Central memory CD4-positive, alpha-beta T cell (primary cell): ENCODE measurements at places on chromosomes 11 and 22.

DNA sequence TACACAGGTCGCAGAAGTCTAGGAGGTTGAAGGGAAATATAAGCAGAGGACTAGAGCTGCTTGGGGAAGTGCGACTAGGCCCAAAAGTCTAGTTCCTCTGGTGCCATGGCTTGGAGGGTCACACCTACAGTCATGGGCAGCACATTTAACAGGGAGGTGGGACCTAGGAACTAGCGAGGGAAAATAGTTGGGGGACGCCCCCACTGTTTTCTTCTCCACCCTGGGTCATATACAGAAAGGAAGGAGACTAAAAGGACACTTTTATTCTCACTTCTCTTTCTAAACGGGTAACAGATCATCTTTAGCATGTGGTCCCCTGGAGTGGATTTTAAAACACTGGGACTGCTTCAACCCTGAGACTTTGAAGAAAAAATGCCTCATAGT, 16.6 kb downstream of the APIP start:
- DNase-seq = no peak

- DNase-seq = no peak
These were observed 133.2 kb downstream of the SPATA19 start for GRCh38 chr11:133712051-133712560.

DNA sequence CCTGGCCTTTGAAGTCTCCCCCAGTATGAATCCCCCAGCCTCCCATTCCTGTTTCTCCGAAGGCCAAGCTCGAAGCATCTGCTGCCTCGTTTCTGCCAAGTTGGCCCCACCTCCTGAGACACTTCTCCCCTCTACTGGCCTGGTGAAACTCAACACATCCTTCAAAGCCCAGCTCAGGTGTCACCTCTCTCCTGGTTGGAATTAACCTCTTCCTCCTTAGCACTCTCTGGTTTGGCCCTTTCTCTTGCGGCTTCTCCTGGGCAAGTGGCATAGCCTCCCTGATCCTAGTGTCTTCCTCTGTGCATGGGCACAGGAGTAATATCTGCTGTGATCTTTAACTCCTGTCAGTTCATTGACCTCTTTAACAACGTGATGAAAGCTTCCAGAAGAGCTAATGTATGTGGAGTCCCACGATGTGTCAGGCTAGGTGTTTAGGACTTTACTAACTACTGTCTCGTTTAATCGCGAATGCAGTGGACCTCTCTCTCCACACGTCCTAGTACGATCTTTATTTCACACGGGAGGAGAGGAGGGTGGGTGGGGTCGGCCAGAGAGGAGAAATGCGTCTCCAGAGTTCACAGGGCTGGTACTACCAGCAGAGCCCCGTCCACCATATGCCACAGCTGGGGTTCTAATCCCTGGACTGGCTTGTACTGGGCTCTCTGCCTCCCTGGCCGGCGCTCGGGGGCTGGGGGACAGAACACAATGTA, 826 bp upstream of the PTPRJ start:
- no peak for DNase-seq

- DNase-seq = no peak
These were observed 48.3 kb upstream of the CCDC34 start for GRCh38 chr11:27411328-27411727.

- DNase-seq = no peak
These were observed 14.4 kb upstream of the GRK2 start for GRCh38 chr11:67251841-67252240.

DNA sequence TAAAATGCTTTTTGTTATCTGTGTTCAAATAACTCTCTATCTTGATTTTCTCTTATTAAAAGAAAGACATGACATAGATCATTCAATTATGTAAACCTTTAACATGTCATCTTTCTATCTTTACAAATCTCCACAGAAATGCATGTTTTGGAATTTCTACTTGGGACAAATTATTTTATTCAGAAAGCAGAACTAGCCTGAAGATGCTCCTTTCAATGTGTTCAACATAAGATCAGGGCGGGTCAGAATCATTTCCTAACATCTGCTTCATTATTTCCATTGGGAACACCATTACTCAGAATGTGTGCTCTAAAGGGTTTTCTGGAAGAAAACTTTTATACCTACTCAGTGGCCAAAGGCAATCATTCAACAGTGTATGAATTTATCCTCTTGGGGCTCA, at the start of gene OR5AL1:
Gene OR5AL1, plus strand, starts transcription at position 301 of the 400 bp plus-strand sequence.
- no peak for DNase-seq

GRCh38 chr22:50688448-50688847, 15.8 kb downstream of the SHANK3 start:
- no peak for DNase-seq

- no peak for DNase-seq
These were observed 47.2 kb downstream of the CYTH4 start for GRCh38 chr22:37329238-37330140.

DNA sequence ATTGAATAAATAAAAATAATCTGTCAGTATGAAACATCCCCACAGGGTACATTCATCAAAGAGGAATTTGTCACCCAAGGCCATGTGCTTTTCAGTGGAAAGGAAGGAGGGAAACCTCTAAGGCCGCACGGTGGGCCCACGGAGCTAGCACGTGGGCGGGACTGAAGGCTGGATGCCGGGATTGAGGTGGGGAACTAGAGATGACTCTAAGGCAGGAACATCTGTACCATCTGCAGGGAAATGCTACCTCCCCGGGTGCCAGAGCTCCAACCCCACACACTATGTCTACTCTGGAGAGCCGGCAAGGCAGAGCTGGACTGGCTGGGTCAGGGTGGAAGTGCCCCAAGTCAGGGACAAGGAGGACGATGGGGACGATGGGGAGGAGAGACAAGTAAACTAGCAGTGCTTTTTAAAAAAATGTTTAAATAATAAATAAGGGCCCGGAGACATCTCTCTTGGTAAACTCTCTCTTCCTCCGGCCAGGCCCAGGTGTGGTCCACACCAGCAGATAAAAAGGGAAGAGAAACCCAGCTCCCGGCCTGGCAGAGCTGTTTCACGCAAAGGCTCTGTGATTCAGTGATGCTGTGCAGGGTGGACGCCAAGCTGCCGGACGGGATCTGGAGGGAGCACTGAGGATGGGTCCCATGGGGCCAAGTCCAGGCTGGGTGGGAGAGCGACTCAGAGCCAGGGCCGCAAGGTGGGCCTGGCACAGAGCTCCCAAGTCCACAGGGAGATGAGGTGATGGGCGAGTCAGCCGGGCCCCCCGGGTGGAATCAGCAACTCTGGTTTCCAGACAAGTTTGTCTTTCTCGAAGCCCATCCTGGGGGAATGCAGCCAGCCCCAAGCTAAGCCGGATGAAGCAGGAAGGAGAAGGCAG, 5.8 kb downstream of the LIF start:
- DNase-seq = no peak

DNA sequence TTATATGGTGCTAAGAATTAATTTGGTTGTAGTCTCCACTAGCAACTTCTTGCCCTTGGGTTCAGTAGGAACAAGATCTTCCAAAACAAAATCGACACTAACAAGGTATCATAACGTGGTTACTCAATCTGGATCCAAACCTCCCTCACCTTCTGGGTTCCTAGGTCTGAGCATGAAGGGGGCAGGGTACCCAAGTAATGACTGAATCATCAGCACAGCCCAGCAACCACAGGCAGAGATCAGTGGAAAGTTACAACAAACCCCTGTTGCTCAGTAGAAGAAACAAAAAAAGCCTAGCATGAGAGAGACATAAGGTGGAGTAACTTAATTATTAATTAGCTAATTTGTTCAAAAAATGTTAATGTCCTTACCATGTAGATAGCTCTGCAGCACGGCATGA, 221.4 kb downstream of the BLID start:
- no peak for DNase-seq

GRCh38 chr11:122619757-122620156, 35.8 kb upstream of the UBASH3B start:
- no peak for DNase-seq

DNA sequence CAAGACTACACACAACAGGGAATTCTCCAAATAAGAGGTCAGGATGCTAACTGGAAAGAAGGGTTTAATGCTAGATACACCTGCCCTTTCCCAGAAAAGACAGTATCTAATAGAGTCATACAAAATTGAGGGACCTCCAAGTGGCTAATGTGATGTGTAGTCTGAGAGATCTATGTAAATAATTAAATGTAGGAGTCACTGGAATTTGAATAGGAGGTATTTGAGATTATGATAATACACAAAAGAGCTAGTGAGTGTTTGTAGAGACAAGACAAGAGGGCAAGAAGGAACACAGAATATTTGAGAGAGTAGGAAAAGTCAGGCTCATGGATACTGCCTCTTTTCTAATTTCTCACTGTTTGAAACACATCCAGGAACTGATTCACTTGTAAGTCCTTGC, 15.5 kb upstream of the INSC start:
- no peak for DNase-seq

DNA sequence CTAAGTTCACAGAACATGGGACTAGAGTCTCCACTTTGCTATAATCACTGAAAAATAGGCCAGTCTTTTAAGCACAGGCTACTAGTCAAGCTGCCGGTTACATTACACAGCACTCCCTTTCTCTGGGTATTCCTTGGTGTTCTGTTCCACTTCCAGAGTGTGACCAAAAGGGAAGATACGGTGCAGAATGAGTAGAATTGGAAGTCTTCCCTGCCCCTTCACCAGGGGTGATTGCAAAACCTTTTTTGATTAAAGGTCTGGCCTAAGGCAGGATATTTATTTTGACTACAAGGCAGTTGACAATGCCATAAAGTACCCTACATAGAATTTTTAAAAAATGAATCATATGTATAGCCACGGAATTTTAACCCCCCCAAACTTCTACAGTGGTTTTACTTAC, 59.6 kb upstream of the ADORA2A start:
- no peak for DNase-seq

- DNase-seq = no peak
These were observed 94.9 kb downstream of the ZBTB16 start for GRCh38 chr11:114154271-114155047.

DNA sequence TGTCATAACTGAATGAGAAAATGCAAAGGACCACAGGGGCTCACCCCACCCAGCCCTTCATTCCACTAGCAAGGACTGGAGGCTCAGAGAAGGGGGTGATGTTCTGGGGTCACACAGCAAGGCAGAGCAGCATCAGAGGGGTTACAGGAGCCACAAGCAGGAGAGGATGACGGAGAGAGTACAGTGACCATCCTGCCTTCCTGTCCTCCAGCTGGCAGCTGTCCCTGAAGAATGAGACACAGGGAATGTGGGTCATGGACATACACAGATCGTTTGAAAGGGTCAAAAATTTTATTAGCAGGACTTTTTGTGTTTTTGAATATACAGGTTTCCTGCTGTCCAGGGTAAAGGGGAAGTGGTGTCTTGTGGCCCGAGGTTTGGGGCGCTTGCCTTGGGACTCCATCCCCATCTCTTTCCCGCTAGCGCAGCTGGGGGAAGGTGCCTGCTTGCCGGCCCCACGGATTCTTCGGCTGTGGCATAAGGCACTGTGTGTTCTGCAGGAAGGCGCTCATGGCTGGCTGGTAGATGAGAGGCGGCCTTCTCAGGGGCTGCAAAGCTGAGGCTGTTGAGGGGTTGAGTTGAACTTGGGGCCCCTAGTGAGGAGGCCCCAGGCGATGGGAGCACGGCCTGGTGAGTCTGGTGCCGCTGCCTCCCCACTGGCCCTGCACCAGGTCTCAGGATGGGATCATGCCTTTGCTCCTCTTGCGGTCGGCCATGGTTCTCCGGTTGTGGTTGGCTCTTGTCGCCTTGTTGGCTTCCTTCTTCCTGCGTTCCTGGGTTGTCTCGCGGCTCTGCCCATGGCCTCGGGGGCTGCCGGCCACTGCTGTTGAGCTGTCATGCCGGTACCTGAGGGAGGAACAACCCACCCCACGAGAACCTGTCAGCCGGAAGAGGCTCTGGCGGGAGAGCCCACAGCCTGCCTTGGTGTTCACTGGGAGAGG, 21.4 kb downstream of the UQCR10 start:
- DNase-seq = no peak

DNA sequence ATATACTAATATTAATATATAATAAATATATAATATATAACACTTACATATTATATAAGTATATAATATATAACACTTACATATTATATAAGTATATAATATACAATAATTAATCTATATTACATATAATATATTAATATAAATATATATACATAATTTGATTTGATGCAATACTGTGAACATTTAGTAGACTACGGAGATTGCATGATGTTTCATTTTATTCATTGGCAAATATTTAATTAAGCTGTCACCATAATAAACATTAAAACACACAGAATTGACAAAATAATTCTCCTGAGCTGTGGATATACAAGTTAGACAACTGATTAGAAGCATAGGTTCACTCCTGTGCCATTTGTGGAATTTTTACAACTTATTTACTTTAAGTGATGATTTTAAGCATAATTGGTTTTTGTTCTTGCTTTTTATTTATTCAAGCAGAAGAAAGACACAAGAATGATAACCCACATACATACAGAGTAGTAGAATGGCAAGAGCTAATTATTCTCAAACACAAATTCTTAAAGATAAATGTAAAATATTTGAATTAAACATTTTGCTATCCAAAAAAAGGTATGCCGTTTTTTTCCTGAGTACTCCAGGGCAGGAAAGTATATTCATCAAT, 65.8 kb upstream of the TOP3B start:
- no peak for DNase-seq

DNA sequence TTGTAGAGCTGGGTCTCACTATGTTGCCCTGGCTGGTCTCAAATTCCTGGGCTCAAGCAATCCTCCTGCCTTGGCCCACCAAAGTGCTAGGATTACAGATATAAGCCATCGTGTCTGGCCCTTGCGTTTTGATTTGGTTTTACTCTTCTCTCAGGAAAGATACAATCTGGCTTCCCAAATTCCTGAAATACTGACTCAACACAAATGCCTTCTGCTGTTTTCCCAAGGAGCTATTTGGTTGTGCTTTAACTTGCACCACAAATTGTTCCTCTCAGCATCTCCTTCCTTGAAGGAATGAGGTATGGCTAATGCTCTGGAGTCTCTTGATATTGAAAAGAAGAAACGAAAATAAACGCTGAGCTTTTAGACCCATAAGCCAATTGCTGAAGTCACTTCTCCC, 110.0 kb upstream of the PAX6 start:
- DNase-seq = no peak

GRCh38 chr22:38335077-38335476, 17.8 kb upstream of the CSNK1E start:
- DNase-seq = no peak

- no peak for DNase-seq
These were observed 39.6 kb downstream of the BCR start for GRCh38 chr22:23219822-23220484.

DNA sequence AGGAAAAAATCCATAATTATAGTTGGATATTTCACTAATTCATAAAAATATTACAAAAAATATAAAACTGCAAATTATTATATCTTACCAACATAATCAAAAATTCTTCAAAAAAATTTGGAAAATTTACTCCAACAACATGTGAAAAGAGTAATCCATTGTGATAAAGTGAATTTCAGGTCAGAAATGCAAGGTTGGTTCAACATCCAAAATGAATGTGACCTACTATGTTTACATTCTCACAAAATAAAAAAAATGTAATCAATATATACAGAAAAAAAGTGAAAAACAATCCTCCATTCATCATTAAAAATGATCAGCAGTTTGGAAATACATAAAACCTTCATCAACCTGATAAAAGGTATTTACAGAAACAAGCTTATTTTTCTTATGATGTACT, 1252.2 kb downstream of the JRKL start:
- no peak for DNase-seq

- no peak for DNase-seq
These were observed 41.9 kb downstream of the SNX19 start for GRCh38 chr11:130874396-130874795.

- no peak for DNase-seq
These were observed 40.9 kb upstream of the AMPD3 start for GRCh38 chr11:10414181-10414580.
